Nucleus accumbens (tissue), 56 donors: ENCODE measurements at places on chromosomes 12 and 14.

GRCh38 chr12:105783983-105784947, 354.5 kb downstream of the NUAK1 start:
- no peak for DNase-seq

GRCh38 chr14:59085207-59085739, 103.2 kb upstream of the DAAM1 start:
- DNase-seq = no peak

DNA sequence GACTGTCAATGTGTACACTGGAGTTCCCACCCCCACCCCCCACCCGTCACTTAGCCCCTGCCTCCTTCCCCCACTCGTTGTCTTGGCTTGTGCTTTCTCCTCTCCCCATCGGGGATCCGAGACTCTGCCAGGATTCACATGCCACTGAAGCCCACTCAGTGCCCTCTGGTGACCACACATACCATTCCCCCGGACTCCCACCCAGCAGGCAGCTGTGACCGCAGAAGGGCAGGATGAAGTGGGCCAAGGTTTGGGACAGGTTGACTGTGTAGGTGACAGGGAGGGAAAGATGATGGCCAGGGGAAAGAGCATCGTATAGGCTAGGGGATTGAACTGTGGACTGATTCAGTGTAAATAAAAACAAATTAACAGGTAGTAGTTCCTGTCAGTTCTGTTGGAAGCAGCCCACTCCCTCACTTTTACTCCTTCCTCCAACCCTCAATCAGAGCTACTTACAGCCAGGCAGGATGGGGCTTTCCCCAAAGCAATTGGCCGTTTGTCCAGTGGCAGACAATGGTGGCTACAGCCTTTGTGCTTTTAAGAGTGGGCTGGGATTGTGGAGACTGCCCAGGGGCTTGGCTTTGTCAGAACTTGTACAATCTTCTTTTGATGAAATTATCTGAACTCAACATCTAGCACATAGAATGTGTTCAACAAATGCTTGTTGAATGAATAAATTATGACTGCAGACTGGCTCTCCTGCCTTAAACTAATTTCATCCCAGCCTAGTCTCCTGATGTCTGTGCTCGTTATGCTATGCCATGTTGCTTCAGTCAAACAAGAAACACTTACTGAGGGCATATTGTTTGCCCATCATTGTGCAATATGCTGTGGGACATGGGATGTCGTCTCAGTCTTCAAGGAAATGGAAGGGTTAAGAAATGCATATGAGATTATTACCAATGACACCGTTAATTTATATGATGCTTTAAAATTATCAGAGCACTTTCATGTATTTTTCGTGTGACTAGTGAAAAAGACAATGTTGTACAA, 30.2 kb downstream of the TTC9 start:
- DNase-seq = no peak

- no peak for DNase-seq
Observed at GRCh38 chr12:48285751-48286650, 64.7 kb downstream of the ZNF641 start.

DNA sequence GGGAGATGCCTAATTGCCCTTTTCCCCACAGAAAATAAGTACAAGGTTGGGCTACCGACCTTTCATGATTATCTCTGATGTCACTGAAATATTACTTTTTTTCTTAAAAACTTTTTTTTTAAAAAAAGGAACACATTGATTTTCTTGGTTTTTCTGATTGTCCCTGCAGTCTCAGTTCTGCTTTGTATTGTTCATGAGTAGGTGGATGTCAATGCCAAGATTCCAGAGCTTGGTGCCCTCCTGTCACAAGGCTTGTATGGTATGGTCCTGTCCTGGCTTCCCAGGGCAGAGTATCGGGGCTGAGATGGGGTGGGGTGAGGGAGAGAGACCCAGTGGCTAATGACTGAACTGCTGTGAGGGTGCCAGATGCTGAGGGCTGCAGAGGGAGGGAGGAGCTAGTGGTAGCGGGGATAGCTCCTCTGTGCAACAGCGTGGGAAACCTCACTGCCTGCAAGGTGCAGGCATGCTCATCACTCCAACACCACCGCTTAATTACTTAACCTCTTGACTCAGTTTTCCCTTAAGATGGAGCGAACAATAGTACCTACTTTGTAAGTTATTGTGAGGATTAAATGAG, 4.4 kb upstream of the CTDSP2 start:
- peak; percentile 25 for DNase-seq

DNA sequence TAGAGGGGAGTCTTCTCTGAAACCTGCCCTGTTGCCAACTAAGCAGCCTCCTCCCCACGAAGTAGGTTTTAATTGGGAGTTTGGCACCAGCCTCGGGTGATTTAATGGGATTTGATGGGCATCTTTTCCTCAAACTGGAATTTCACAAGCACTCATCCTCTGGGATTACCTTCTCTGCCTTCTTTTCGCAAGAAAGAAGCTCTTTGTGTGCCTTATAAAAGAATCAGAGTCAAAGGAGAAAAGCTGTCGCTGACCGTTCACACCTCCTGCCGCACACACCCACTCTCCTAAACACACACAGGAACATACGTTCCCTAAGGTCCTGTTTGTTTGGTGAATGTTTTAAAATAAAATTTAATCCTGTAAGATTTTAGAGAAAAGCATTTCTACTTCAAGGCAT, 84.0 kb downstream of the PRMT8 start:
- no peak for DNase-seq

DNA sequence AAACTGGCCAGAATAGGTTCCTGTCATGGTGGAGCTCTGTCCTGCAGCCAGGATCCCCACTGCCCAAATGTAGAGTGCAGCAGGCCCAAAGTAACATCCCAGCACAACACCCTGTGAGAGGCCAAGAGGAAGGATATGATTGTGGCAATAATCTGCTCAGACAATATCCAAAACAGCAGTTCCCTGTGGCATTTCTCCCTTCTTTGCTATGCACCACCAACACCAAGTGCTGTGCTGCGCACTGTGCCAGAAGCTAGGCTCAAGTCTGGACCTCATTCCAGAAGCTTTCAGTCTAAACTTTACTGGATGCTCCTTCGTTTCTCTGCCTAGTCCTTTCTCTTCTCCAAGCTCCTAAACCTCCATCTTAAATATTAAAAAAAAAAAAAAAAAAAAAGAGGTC, 33.4 kb downstream of the SLC11A2 start:
- peak; percentile 16 for DNase-seq

- no peak for DNase-seq
Observed at GRCh38 chr14:33836203-33836899, 114.5 kb downstream of the EGLN3 start.

DNA sequence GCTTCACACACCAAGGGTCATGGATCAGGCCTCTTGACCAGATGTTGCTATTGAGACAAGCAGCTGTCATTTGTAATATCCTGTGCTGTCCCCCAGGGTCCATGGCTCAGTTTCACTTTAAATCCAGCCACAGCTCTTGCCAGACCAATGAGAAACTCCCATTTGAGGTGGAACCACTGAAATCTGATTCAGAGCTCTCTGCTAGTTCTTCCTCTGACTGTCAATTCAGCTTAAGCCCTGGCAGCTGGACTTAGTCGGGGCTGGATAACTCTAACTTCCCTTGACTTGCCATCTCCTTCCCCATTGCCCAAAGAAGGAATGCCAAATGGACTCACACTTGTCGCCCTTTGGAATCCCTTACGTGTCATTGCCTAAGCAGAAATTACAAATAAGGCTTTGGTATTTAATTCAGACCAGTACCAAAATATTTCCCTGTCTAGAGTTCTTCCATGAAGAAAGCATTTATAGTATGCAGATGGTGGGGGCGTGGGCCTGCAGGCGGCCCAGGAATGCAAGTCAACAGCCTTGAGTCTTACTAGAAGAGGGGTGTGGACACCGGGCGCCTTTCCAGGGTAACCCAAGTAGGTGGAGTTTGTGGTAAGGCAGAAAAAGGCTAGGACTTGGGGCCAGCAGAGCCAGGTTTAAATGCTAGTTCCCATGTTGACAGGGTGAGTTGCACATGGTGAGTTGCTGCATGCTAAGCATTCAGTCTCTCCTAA, 96.9 kb upstream of the TMPO start:
- no peak for DNase-seq

DNA sequence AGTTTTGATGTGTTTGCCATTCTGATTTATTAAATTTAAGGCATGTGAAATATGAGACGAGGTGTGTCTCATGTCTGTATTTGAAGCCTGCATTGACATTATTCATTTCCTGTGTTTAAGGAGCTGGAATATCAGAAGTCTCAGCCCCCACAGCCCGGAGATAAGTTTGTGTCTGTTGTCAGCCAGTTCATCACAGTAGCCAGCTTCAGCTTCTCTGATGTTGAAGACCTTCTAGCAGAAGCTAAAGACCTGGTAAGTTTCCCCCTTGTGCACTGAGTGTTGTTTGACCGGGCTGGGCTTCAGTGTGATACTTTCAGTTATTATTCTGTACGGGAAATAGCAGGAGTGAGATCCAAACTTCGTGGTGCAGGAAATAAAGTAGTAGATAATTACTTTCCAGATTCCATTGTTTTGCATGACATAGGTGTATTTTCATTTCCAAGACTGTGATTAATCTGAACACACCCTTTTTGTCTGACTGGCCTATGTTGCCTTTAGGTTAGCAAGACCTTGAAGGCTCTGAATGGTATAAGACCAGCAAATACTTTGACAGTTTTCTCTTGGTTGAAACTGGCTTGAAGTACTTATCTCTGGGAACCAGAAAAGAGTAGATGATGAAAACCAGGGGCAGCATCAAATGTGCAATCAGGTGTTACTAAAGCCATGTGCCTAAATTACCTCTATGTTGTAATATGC, 101.5 kb downstream of the GPR135 start:
- DNase-seq = no peak

DNA sequence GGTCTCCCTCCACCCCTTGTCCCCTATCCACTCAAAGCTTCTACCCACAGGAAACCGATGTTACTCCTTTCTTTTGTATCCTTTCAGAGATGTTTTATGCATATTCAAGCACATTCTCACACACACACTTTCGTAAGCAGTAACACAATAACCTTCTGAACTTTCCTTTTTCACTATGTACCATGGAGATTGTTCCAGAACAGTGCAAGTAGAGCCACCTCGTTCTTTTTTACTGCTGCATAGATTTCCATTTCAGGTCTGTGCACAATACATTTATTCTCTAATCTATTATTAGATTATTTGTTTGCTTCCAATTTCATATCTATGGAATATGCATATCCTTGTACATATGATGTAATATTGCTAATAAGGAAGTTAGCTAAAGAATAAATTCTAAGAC, 60.3 kb downstream of the TBC1D30 start:
- no peak for DNase-seq

DNA sequence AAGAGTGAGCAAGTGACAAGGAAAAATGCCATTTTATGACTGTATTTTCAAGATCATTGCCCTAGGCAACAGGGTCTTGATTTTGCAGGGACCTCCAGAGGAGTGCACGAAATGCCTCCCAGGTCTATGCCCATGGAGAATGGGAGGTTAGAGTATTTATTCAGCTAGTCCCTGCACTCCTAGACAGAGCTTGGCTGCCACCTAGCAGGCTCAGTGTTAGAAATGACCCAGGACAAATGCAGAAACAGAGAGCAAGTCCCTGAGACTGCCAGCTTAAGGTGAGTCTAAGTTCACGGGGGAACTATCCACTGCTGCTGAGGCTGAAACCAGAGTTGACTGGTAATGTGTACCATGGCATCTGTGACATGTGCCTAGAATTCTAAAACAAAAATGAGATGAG, 506.4 kb downstream of the MED13L start:
- no peak for DNase-seq

- no peak for DNase-seq
Observed at GRCh38 chr14:34214961-34215360, 247.1 kb downstream of the SPTSSA start.

DNA sequence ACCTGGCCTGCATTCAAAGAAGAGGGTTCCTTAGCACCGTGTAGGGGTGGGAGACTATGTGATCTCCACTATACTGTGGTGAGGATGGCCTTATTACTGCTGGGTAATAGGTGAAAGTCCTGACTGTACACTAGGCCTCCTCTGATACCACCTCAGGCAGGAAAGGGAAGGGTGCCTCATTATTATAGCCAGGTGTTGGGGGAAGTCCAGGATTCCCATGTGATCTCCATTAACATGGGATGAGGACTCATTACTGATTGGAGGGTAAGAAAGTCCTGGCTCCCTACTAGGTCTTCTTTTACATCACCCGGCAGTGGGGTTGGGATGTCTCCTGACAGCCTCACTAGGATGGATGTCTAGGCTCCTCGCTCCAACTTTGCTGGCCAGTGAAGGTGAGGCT, 252.1 kb downstream of the LRIG3 start:
- DNase-seq = no peak

GRCh38 chr14:73878436-73878835, 8.2 kb upstream of the ZNF410 start:
- no peak for DNase-seq

DNA sequence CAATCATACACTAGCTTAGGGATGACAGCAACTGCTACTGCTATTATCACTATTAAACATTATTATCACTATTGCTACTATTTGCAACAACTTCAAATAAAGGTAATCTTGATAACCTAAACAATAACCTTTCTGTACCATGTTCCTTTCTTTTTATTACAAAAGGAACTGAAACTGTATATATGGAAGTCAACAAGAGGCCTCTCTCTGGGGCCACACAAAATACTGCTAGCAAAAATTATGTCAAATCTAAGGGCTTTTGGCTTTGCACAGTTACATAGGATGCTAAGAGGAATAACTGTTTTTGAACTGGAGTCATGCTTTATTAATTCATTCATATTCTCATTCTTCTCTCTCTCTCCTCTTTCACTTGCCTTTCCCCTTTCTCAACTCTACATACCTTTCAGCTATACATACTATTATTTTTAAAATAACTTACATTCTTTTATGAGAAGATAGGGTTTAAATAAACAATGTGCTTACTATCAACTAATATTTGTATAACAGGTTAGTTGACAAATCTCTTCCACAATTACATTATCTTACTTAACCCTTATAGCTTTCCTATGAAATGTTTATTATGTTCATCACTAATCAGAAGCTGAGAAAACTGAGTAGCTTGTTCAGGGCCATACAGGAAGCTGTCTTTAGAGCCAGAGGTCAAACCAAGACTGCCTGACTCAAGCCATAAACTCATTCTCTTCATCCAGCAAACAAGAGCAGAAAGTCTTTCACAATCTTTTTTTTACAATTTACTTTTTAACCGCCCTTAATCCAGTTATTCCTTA, 25.7 kb downstream of the SPTSSA start:
- no peak for DNase-seq
